ENCODE measurements at places on chromosomes 2 and 18.

DNA sequence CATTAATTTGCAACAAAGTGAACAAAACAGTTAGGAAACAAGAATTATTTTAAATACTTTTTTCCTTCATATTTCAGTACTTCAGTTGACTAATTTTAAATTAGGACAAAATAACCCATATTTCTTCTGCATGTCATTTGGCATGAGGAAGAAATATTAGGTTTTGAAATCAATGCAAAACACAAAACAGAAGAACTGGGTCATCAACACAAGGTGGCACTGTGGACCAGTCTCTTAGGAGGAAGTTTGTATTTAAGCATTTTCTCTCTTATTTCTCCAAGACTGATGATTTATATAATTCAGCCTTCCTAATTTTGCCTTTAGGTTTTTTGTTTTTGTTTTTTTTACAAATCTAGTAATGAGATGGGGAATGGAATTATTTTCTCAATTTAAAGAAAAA, 352.8 kb upstream of the KCNH7 start:
- DNase-seq = peak; percentile 21

DNA sequence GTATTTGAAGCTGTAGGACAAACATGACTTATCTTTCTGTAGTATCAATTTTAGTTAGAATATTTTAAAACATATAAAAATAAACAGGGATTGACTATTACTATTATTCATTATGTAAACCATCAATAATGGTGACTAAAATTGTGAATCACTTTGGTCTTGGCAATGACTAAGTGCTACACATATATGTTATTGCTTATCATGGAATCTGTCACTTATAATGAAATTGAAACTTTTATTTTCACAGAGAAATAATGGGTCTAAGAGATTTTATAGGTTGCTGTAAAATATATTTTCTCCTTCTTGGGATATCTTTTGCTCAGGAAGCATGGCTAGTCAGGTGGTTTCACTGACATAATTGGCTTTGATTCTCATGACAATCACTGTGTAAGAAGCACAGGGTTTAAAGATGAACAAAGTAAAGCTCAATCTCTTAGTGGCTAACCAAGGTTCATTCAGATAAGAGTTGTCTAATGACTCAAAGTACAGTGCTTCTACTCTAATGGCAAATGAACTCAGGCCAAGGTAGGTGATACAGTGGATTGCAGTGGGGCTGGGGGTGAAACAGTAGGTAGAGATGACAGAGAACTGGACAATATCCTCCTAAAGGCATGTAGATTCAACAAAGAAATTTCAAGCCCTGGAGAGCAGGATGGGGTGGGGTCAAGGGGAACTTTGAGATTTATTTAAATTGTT, 98.6 kb upstream of the FANCL start:
- DNase-seq = no peak

GRCh38 chr2:73408198-73408597, 22.6 kb downstream of the ALMS1 start:
- no peak for DNase-seq

DNA sequence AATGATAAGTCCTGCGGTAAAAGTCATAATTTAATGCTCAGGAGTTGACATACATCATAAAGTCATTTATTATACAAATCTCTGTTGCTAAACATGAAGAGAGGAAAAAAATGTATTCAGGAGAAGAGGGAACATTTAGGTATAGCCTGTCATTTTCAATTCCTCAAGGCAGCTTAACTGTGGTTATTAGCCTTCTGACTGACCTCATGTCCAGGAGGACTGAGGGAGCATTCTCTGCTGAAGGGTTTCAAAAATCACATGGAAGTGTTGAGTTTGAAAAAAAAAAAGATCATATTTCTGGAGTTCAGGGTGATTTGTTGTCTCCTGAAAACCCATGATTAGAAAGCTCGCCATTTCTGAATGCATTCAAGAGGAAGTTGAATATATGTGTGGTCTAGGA, 1371.1 kb upstream of the LRRTM1 start:
- DNase-seq = no peak

- DNase-seq = no peak
Observed at GRCh38 chr2:97707362-97708047, 5.9 kb upstream of the ZAP70 start.

DNA sequence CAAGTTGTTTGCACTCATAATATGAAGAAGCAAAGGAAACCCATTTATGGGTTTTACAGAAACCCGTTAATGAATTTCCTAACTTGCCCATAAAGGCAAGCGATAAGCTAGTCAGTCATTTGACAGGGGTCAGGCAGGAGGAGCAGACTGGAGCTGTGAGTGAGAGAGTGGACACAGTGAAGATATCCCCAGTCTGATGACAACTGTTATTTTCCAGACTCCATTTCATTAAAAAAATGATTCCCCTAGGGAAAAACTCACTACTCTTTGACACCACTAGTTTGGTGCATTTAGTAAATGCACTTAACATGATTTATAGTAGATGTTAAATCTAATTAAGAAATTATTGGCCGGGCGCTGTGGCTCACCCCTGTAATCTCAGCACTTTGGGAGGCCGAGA, 80.8 kb downstream of the TGIF1 start:
- DNase-seq = no peak

DNA sequence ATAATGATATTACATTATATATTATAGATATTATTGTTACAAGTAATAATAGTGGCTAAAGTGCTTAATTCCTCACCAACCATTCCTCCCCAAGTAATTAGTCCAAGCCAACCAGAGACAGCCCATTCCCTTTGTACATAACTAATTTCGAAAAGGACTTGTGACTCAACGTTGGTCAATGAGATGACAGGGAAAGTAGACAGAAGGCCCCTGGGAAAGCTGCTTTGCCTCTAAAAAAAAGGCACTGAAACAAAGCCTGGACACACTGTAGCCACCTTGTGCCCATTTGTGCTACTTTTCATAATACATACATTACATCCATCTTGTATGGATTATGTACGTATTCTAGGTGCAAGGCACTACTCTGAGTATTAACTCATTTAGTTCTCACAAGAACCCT, 28.8 kb downstream of the COLEC12 start:
- DNase-seq = no peak

GRCh38 chr2:145687442-145688134, 1167.7 kb upstream of the ZEB2 start:
- DNase-seq = no peak

- DNase-seq = no peak
Observed at GRCh38 chr2:132430895-132431294, 14.3 kb downstream of the GPR39 start.

DNA sequence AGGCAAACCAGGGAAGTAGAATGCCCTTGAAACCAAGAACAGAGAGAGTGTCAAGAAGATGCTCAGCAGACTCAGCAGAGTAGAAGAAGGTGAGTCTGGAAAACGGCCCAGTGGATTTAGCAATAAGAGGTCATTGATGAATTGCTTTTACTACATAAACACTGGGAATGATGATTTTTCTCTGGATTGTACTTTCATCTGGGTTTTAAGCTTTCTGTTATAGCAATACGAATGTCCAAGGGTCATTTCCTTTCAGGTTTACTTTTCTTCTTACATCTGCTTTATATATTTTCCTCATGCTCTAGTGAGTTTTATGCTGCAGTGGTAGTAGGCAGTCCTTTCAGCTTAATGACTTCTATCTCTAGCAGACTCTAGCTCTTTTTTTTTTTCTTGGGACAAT, 16.9 kb downstream of the EML6 start:
- DNase-seq = no peak

- DNase-seq = no peak
Observed at GRCh38 chr2:69226903-69227302, 160.1 kb downstream of the GFPT1 start.

DNA sequence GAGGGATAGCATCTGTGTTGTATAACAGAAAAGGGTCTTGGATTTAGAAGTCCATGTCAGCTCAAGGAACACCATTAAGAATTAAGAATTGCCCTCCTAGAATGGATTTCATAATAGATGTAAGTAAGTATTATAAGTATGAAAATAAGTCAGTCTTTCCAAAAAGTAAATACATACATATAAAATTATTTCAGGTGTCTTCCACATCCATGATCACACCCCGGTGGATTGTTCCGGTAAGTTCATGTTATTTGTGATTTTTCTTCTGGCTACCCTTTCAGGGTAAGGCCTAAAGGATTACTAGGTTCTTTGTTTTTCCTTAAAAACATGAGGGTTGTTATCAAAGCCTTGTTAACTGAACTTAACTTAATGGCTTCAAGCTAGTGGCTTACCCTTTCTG, 55.9 kb downstream of the TMEM185B start:
- no peak for DNase-seq

DNA sequence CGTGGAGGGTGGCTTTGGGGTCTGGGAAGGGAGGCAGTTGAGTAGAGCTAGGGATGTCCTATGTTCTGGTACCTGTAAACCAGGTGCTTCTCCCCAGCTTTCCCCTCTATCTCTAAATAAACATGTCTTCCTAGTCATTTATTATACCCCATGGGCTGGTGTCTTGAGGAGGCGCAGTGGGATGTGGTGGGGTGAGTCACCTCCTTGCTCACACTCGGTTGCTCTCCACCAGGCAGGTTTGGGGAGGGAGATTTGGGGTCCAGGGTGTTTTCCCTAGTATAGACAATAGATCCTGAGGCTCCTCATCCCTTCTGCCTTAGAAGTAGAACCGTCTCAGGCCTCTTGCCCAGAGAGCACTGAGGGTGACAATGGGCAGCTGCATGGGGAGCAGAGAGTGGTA, 5.1 kb downstream of the PSD4 start:
- no peak for DNase-seq

DNA sequence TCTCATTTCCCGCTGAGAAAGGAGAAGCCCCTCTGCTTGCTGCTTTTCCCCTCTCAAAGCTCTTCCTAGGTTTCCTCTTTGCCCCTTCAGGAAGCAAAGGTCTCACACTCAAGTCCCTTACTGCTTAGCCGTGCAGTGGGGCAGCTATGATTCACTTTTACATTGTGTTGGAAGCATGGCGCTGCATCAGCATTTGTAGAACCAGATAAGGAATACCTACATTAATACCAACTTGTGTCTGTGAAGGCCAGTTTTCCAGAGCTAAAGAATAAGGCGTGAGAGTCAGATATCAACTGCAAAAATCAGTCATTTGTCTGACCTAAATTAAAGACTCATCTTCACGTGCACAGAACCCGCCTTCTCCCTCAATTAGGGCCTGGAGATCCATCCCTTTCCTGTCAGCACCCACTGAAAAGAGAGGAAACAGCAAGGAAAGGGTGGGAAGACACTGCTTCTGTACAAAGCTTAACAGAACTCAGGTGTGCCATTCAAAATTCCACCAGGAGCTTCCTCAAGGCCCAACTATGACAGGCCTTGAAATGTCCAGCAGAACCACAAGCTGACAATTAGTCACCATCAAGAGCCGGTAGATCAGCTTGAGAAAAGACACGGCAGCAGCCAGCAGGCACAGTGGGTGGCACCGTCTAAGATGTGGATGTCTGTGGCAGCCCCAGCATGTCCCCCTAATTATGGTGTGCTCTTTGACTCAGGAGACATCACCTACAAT, 16.1 kb upstream of the XDH start:
- DNase-seq = no peak

- no peak for DNase-seq
Observed at GRCh38 chr2:169476459-169476858, 2.8 kb upstream of the BBS5 start.

DNA sequence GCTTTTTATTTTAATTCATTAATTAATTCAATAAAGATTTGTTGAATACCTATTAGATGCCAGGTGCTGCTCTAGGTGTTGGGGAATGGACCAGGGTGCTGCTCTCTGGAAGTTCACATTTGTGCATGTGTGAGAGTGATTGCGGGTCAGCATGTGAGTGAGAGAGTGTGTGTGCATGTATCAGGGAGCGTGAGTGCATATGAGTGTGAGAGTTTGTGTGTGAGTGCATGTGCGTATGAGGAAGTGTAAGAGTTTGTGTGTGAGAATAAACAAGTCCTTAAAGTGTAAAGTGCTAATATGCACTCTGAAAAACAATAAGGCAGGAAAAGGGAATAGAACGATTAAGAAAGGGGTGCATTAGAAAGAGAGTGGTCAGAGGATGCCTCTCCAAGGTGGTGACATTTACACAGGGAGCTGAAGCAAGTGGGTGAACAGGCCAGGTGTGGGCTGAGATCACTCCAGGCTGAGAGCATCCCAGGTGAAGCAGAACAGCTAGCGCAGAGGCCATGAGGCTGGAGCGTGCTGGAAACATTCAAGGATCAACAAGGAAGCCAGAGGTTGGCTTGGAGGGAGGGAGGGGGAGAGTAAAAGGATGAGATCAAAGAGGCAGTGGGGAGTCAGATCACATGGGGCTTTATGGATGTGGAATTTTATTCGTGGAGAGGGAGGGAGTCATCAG, 50.5 kb upstream of the SLC1A4 start:
- no peak for DNase-seq

- DNase-seq = no peak
Observed at GRCh38 chr2:123644053-123644452, 381.0 kb upstream of the CNTNAP5 start.

- DNase-seq = peak; percentile 87
Observed at GRCh38 chr2:199458009-199458805, 468 bp upstream of the SATB2 start.

DNA sequence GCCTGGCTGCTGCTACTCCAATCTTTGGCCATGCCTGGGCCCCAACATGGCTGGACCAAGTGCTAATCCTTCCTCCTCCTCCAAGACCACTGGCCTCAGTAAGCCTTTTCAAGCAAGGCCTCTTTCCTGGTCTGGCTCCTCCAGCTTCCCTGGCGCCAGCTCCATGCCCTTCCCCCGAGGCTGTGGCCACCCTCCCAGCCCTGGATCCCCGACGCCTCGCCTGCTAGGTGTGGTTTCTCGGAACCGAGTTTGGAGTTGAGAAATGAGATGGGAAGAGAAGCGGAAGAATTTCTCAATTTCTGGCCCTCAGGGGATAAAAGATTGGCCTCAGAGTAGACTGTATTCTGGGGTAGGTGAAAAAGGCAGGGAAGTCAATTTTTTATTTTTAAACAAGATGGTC, 46.4 kb downstream of the ADCY3 start:
- no peak for DNase-seq

- no peak for DNase-seq
Observed at GRCh38 chr2:239311132-239312040, 89.4 kb downstream of the HDAC4 start.

GRCh38 chr2:211503856-211504255, 947.5 kb downstream of the CPS1 start:
- no peak for DNase-seq

All from NCI-H345 (cell line).